ENCODE measurements at places on chromosomes 12 and 14.
A peak's percentile ranks its signal among the peaks of the same experiment; 100 is the strongest.

DNA sequence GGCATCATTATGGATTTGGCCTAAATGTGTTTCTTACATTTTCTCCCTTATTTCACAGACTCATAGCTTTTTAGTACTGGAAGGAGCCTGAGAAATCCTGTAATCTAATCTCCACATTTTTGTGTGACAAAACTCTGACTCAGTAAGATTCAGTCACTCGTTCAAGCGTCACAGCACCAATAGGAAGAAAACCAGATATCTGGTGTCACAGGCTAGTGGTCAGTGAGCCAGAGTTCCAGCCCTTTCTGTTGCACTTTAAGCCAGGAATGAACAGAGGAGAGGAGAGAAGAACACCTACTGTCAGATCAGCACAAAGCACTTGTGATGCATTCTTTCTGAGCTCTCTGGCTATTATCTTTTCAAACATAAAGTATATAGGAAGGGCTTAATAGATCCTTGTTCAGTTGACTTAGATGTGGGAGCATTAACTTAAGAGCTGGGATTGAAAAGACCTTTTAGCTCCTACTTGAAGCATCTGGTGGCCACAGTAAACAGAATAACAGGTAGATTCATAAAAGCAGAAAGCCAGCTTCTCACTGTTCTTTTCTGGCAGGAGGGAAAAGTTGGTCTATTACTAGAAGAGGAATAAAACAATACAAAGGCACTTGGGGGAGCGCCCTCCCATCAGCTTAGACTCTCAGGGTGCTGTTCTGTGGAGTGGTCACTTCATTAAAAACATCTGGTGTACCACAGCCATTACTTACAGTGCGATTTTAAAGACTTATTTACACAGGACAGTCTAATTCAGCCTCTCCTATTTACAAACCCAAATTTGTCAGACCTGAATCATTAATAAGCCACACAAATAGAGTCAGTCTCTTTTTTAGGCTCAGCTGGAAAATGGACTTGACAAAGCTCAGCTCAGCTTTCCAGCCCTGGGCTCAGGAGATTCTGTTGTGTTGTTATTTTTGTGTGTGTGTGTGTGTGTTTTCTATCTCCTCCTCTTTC is 12.2 kb upstream of the NID2 start:
- ATAC-seq = peak; percentile 91

- ATAC-seq = peak; percentile 91
These were observed 721 bp downstream of the CABP1 start for GRCh38 chr12:120640861-120641833.

DNA sequence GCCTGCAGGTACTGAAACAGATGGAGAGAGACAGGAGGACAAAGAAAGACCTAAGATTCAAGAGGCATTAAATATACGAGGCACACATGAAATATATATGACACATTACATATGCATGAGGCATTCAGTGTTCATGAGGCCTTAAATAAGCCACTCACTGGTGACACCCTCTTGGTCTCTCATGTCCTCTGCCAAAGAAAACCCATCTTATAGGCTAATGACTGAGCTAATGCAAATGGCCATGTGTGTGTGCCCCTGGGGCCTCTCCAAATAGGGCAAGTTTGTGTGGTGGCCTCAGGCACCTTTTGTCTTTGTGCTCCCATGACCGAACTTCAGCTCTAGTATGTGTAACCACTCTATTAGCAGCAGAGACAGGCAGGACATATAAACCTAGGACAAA is 18.8 kb downstream of the COQ6 start:
- ATAC-seq = no peak

DNA sequence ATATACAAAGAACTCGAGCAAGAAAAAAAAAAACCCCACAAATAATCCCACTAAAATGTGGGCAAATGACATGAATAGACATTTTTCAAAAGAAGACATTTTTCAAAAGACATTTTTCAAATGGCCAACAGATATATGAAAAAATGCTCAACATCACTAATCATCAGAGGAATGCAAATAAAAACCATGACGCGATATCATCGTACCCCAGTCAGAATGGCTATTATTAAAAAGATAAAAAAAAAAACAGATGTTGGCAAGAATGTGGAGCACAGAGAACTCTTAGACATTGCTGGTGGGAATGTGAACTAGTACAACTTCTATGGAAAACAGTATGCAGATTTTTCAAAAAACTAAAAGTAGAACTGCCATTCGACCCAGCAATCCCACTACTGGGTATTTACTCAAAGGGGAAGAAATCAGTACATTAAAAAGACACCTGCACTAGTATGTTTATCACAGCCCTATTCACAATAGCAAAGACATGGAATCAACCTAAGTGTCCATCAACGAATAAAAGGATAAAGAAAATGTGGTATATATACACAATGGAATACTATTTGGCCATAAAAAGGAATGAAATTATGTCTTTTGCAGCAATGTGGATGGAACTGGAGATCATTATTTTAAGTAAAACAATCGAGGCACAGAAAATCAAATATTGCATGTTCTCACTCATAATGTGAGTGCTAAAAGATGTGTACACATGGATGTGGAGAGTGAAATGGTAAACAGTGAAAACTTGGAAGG is 16.3 kb downstream of the ZBTB39 start:
- ATAC-seq = no peak

- ATAC-seq = no peak
These were observed 26.8 kb upstream of the BDKRB2 start for GRCh38 chr14:96177766-96178375.

- ATAC-seq = no peak
These were observed 51.2 kb downstream of the SLC2A13 start for GRCh38 chr12:40054555-40055227.

DNA sequence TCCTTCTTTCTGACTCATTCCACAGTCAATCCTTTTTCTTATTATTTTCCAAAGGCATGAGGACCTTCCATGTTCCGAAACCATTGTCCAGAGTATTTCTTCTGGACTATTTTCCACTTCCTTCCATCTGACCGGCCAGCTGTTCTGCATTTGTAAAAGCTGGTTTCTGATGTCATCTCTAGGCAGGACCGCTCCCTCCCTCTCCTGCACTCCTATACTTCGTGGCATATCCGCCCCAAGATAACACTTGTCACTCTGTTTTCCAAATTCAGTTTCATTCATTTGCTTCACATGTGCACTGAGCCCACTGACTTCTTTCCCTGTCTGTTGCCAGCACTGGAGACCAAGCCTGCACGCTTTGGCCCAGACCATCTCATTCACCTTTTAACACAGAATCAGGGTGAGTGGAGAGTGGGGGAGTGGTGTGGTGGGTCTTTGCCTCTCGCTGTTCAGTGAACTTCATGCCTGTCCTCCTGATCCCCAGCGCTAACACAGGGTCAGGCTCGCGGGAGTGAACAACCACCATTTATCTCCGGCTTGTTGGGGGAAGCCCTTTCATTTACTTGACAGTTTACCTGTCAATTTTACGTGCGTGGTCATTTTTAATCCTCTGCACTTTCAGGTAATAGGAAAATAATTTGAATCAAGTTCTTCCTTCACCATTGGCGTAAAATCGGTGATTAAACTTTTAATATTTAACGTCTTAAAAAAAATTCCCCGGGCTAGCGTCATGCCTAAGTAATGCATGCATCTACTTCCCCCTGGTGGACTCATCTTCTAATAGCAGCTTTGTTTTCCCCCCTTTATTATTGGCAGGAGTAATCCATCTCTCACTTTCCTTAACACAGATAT is 52.5 kb downstream of the C12orf75 start:
- ATAC-seq = peak; percentile 56

- ATAC-seq = peak; percentile 94
These were observed 49.2 kb upstream of the SGPP1 start for GRCh38 chr14:63777024-63777423.

GRCh38 chr12:9758119-9758518 is 2.6 kb downstream of the CD69 start:
- no peak for ATAC-seq
